HCEC 1CT (cell line): ENCODE measurements at places on chromosomes 4 and X.

DNA sequence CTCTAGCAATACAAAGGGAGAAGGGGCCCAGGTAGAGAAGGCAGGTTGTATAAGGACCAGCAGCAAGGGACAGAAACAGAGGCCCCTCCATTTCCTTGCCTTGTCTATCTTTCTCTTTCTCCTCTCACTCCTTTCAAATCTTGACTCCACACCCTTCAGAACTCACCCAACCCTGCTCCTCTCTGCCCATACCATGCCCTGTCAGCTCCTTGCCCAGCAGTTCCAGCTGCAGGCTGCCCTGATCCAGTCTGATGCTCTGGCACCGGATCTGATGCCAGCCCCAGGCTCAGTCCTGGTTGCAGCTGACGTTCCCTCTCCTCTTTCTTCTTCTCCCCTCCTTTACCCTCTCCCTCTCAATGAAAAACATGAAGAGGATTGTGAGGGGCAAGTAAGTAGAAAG lies 291.2 kb downstream of the FBXW7 start:
- DNase-seq, result no peak

GRCh38 chr4:1790005-1790404 lies 3.1 kb upstream of the FGFR3 start:
- DNase-seq, result no peak

- no peak for DNase-seq
Observed at GRCh38 chr4:124118061-124118460, 594.5 kb downstream of the ANKRD50 start.

- no peak for DNase-seq
Observed at GRCh38 chr4:178812866-178813265, 1370.6 kb upstream of the AGA start.

- no peak for DNase-seq
Observed at GRCh38 chr4:41365681-41366080, 109.0 kb downstream of the UCHL1 start.

DNA sequence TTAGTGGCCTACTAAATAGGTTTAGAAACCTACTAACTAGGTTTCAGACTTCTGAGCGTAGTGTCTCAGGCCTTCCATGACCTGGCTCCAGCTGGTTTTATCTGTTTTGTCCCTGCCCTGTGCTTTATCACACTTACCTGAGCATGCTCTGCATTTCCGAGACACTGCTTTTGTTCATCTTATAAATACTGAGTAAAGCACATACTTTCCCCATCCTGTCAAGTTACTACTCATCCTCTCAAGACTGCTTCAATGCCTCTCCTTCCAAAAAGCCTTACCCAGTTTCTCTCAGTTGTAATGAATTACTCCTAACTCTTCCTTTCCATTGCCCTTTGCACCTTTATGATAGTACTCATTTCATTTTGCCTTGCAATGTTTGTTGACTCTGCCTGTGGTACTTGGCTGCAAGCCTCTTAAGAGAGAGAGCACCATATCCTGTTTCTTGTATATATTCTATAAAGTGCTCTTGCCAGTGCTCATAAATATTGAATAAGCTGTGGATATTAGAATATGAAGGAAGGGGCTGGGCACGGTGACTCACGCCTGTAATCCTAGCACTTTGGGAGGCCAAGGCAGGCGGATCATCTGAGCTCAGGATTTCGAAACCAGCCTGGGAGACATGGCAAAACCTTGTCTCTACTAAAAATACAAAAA lies 34.4 kb downstream of the SLAIN2 start:
- peak; percentile 80 for DNase-seq

GRCh38 chr4:43619219-43619618 lies 726.7 kb downstream of the GRXCR1 start:
- no peak for DNase-seq

GRCh38 chr4:16263056-16263455 lies 36.8 kb upstream of the TAPT1 start:
- DNase-seq, result no peak

GRCh38 chr4:7328913-7329638 lies 105.7 kb downstream of the PSAPL1 start:
- peak; percentile 1 for DNase-seq
